Tongue (tissue), 3 donors: ENCODE measurements at places on chromosomes 2 and 18. TPM values are rescaled to one million over a fixed set of nuclear protein-coding genes. Genes with fewer than 3 reads are reported as not detected.

GRCh38 chr2:140863713-140864112, 1267.1 kb downstream of the LRP1B start:
- DNase-seq: peak; percentile 57

DNA sequence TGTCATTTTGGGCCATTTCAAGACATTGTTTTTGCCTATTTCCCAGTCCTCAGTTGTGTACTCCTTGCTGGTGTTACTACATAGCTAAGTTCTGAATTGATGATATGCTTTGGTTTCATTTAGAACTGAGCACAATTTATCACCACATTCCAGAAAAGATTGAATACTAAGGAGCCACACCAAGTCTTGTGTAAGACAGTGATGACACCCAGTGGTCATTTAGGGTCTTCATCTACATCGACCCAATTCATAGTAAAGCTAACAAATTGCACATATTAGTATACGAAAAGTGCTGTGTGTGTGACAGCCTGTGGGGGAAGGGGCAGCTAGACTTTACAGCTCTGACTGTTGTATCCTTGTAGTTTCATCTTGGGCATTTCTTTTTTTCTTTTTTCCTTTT, 10.9 kb upstream of the DLX2 start:
- DNase-seq: peak; percentile 51

GRCh38 chr2:20173064-20173463, 51.9 kb downstream of the SDC1 start:
- no peak for DNase-seq

- no peak for DNase-seq
Measured at GRCh38 chr2:98487806-98488189, 43.1 kb downstream of the INPP4A start.

GRCh38 chr2:552906-553305, 124.3 kb downstream of the TMEM18 start:
- DNase-seq: no peak

GRCh38 chr2:54720563-54720962, 2.9 kb upstream of the EML6 start:
- DNase-seq: no peak

DNA sequence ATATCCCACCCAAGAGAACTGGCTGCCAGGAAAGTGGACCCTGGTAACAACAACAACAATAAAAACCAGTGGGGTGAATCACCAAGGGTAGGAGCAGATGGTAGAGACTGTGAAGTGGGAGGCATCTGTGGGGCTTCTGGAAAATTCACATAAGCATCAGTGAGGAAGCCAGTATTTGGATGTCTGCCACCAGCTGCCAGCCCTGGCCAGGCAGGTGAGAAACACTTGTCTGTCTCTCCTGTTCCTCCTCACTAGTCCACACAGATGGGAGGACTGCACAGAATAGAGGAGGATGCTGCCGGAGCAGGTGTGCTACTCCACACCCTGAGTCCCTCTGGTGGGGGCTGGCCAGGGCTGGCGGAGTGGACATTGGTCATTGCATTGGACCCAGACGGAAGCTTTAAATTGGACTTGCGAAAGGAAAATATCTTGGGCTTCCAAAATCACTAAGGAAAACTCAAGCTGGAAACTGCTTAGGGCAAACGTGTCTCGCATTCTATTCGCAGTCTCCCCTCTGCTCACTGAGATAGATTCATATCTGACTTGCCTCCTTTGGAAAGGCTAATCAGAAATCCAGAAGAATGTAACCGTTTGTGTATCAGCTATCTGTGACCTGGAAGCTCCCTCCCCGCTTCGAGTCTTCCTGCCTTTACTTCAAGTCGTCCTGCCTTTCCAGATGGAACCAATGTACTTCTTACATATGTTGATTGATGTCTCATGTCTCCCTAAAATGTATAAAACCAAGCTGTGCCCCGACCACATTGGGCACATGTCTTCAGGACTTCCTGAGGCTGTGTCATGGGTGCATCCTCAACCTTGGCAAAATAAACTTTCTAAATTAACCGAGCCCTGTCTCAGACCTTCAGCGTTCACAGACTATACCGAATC, 69.1 kb downstream of the NAB1 start:
- DNase-seq: no peak

- peak; percentile 58 for DNase-seq
Measured at GRCh38 chr2:28751956-28752630, 463 bp downstream of the PPP1CB start.

GRCh38 chr2:71715951-71716696, 262.8 kb downstream of the DYSF start:
- DNase-seq: no peak

UGT1A5 gene
- total RNA-seq: 0.51 TPM

ACTR2 gene
- total RNA-seq: 110 TPM

VWC2L gene
- not detected for total RNA-seq

GAD1 gene
- total RNA-seq: 3.9 TPM

UGT1A7 gene
- total RNA-seq: 1.3 TPM
